ENCODE measurements at places on chromosomes 6 and 20. TPM values are rescaled to one million over a fixed set of nuclear protein-coding genes. Genes with fewer than 3 reads are reported as not detected.

DNA sequence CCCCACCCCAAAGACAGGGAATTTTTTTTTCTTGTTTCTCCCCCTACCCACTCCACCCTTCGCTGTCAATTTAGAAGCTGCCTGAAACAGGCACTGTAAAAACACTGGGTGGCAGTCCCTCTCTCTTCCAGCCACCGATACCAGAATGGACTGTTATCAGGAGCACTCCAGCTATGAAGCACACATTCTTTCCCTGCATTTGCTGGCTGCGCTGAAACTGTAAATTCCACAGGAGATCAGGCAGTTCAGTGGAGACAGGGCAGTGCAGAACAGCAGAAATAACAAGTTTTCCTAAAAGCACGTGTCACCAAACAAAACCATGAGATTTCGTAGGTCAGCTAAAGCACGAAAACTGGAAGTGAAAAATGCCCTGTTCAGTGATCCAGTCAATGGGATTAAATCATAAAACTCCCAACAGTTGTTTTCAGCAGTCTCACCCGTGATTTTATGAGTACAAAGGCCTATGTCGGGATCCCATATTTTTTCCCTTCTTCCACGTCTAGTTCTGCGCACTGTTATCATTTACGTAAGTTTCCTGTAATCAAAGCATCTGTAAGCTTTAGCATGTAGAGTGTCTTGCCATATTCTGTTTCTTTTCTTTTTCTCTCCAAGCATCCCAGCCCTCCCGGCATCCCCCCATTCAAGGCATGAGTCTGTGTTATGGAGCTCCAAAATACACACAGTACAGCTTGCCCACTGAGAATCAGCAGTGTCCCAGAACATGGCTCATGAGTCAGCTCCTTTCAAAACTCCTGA, 359.9 kb upstream of the EPHA7 start:
- H3K27ac ChIP-seq: no peak overlapping the region
- no peak overlapping the region for H3K4me3 ChIP-seq
- no peak for DNase-seq
- H3K27me3 ChIP-seq: no peaks in the 10 kb centered on the region

DNA sequence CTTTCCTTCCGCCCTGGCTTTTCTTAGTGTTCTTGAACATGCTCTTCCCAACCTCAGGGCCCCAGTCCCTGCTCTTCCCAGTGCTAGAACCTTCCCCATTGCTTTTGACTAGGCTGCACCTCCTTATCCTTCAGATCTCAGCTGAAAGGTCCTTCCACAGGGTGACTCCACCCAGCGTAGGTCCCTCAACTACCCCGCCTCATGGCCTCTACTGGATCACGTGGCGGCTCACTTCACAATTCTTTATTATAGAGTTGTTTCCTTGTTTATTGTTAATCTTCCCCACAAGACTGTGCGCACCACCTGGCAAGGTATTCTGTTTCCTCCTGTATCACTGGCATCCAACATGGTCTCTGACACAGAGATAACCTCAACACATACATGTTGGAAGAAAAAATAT, 31.2 kb downstream of the TTLL9 start:
- no peak overlapping the region for H3K4me3 ChIP-seq
- H3K4me1 ChIP-seq: no peaks in the 10 kb centered on the region
- H3K36me3 ChIP-seq: no peaks in the 10 kb centered on the region
- peaks cover 15% of the 10 kb centered on the region for H3K27me3 ChIP-seq

GRCh38 chr6:144955392-144955791, 670.3 kb downstream of the UTRN start:
- H3K36me3 ChIP-seq: no peaks in the 10 kb centered on the region
- H3K4me1 ChIP-seq: no peaks in the 10 kb centered on the region

Gene LIN28B
- not detected for total RNA-seq

DNA sequence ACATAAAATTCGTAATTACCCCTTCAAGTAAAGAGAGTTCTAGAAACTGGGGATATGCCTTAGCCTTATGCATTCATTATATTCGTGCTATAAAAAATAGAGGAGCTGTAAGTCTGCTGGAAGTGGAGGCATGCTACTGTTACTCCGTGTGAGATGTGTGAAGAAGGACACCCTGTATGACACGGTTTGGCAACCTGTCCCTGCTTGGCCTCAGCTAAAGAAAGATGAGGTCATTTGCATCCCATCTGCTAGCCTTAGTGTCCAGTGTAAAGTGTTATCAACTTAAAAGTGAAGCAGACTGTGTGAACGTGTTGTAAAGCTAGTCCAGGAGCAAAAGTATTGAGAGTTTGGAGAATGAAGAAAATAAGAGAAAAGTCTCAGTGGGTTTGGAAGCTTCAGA, 135.1 kb upstream of the RAB32 start:
- no peaks in the 10 kb centered on the region for H3K4me1 ChIP-seq
- no peak for DNase-seq
- H3K27me3 ChIP-seq: no peaks in the 10 kb centered on the region
- H3K4me3 ChIP-seq: no peak overlapping the region
- H3K27ac ChIP-seq: no peak overlapping the region
- H3K36me3 ChIP-seq: no peaks in the 10 kb centered on the region
